ENCODE measurements at places on chromosomes 3 and 15.

GRCh38 chr3:182514236-182514964 is 278.9 kb upstream of the ATP11B start:
- DNase-seq: no peak

DNA sequence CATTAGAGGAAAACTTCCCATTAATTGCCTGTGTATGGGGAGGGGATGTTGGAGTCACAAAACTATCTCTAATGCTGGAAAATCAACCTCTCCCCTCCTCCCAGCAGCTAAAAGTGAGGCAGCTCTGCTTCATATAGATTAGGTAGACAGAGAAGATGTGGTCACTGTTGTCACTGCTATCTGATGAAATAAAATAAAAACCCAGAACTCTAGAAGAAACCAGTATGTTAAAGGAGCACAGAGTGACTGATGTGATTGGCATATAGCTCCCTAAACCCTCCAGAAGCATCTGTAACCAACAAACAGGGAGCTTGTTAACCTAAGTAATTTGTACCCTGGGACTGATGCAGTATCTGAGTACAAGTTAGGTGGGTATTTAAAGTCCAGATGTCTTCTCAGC is 211.9 kb upstream of the TRIM42 start:
- DNase-seq: no peak

DNA sequence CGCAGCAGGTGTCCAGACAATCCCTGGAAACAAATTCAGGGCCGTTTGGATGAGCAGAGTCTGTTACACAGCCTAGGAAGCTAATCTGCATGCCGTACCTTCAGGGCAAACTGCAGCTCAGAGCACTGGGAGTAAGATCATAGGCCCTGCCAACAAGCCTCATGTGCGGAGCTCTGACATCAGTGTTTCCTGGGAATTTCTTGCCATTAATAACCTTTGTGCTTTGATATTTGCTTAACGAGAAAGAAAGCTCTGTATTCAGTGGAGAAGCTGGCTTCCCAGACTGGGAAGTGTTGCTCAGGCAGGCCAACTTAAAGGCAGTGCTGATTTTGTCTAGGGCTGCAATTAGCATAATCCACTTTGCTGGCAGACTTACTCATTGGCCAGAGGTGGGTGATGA is 116.1 kb upstream of the KLHL25 start:
- DNase-seq: no peak

DNA sequence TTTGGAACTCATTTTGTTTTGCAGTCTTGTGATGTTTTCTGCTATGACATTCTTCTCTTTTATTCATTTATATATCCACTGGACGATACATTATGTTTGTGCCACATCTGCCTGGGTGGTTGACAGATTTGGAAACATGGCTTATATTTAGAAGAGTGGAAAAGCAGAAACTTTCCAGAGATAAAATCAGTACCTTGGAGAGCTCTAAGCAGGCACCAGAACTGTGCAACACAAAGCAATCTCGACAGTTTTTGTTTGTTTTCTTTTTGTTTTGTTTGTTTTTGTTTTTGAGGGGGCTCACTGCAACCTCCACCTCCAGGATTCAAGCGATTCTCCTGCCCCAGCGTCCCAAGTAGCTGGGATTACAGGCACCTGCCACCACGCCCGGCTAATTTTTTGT is 45.5 kb downstream of the SYN2 start:
- no peak for DNase-seq

DNA sequence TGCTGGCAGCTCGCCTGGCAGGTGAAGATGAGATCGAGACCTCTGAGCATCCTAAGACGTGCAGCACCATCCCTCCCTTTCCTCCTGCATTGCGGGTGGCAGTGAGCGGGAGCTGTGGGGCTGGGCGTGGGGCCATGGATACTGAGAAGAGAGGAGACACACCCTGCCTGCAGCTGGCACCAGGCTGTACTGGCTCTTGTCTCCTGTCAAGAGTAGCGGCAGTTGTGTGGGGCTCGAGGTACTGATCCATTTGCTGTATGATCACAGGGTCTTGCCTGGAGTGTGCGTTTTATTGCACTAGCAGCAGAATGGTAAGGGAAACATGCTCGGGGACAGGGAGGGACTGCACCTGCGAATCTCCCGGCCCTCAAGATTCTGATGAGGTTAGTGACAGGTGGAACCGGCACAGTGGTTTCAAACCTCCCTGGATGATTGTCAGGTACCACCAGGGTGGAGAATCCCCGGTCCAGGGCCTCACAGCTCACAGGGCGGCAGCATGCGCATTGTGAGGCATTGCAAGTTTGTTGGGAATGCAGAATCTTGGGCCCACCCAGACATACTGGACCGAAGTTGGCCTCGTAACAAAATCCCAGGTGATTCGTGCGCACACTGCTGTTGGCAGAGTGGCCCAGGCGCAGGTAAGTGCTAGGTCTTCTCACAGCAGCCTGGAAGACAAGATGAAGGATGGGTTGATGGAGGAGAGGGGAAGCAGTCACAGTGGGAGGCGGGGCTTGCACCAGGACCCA is 14.1 kb downstream of the SYNM start:
- DNase-seq: no peak

DNA sequence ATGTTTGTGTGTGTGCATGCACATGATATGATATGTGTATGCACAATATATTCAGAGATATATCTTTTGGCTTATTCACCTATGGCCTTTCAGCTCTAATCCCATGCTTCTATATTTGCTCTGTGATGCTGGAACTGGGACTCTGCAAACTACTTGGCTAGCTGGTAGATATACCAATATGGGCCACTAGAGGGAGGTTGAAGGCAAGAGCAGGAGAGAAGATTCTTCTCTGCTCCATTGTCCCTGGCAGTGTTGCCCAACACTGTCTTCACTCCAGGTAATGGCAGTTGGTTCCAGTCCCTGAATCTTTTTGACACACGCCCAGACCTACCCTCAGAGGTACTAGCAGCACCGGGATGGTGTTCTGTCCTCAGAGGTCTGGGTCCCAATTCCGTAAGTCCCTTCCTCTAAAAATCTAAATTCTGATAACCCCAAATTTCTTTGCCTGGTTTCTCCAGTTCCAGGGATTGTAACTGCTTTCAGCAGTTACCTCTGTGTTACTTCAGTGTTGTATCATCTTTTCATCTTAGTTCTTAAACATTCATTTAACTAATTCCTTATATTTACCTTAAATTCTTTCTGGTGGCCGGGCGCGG is 44.7 kb downstream of the GTPBP8 start:
- DNase-seq: peak; percentile 56

- DNase-seq: no peak
These were observed 6.6 kb downstream of the SOX2 start for GRCh38 chr3:181718369-181718768.

GRCh38 chr3:44476181-44476611 is 1.3 kb downstream of the ZNF445 start:
- no peak for DNase-seq

- no peak for DNase-seq
These were observed 55.8 kb downstream of the SUMF1 start for GRCh38 chr3:4411236-4411635.

DNA sequence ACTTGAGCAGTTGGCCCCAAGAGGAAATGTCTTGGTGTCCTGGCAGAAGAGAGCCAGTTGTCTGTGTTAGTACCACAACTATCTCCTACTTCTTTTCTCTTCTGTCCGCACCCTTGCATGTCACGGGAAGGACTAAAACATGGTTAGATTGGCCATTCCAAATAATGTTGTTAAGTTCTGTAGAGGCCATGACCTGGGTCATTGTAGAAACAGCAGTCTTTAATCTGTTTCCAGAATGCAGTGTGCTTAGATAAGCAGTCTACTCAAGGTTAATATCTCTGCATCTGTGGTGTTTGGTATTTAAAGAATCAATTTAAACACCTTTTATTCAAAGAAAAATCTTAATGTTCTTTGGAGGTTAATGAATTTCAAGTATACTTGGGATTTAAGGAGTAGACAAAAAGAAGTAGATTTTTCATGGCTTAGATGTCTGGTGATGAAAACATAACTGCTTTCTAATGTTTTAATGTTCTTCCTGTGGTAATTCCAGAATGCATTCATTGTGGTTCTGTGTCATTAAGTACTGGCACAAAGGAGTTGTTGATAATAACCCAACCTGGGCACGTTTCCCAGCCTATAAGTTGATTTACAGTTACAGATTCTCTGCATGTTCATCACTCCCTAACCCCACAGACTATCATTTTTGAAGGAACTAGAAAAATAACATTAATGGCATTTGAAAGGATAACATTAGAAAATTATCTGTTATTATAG is 58.9 kb downstream of the TMEM108 start:
- DNase-seq: no peak

DNA sequence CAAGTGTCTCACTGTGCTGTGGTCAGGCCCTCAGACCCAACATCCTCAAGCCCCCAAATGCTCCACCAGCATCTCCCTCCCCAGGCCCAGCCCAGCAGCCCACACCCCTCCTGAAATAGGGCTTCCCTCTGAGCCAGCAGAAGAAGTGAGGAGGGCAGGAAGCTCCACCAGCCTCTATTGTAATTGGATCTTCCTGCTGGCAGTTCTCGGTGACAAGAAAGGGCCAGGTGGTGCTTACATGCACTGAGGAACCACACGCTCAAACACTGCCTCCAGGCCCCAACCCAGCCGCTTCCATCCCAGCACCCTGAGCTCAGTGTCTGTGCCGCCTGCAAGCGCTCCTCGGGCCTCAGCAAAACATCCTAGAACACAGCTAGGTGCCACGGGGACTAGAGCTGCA is 96.7 kb downstream of the ATP10A start:
- DNase-seq: no peak

DNA sequence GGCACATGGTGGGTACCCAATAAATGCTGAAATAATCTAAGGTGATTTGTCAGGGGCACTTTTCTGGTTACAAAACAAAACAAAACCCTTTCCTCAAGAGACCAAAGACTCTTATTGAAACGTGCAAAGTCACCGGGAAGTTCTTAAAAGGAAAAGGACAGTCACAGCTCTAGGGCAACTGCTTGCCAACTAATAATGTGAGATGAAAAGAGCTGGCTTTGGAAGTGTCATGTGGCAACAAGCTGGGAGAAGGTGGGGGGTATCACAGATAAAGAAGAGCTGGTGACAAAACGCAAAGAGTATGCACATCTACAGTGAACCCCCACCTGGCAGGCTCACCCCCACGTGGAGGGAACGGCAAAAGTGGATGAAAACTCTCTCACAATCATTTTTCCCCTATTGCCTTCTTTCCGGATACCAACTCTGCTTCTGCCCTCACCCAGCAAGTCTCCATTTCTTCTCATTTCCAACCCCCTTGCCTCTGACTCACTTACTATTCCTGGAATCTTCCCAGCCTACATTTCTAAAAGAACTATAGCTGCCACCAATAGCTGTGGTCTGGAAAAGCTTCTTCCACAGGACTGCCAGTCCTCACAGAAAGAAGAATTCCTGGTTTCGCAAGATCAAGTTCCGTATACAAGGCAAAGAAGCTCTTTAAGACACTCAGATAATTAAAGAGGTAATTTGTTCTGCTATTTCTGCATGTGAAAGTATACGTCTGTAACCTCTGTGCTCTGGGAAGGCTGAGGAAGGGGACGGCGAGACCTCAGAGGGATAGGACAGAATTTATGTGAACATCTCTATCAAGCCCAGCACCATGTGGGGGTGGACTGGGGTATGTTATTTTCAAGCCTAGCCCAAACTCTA is 21.8 kb upstream of the ANPEP start:
- no peak for DNase-seq

DNA sequence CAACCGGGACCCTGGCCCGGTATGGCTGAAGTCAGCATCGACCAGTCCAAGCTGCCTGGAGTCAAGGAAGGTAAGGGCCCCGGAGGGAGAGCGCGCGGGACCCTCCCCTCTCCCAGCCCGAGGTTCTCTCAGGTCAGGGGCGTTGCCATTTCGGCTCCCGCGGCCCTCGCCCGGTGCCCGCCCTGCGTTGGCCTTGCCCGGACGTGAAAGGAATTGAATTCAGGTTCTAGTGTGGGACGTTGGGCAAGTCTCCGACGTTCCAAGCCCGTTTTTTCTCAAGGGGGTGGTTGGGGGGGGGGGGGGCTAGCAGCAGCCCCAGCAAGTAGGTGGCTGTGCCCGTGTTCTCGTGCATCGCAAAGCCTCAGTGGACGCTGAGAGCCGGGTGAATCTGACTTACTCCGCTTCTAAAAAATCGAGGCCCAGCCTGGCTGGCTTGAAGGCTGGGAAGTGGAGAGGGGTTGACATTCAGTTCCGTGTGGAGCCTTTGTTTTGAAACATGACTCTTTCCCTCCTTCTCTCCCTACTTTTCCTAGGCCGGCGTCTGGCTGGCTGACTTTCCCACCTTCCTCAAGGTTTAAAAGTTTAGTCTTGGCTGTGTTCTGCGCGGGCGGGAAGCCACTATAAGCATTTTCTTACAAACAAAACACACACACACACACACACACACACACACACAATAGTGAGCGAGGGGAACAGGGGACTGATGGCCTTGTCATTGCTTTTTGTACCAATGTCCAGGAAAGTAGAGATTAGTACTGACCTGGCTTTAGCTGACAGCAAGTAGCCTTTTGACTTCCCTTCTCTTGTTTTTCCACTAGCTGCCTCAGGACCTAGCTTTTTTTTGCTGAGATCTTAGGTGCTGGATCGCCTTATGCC is at the start of gene UTS2B:
TSS of gene UTS2B (minus strand) at position 873 of the 876 bp plus-strand sequence. CDS start 48,337 bp downstream, outside the sequence.
- DNase-seq: no peak

DNA sequence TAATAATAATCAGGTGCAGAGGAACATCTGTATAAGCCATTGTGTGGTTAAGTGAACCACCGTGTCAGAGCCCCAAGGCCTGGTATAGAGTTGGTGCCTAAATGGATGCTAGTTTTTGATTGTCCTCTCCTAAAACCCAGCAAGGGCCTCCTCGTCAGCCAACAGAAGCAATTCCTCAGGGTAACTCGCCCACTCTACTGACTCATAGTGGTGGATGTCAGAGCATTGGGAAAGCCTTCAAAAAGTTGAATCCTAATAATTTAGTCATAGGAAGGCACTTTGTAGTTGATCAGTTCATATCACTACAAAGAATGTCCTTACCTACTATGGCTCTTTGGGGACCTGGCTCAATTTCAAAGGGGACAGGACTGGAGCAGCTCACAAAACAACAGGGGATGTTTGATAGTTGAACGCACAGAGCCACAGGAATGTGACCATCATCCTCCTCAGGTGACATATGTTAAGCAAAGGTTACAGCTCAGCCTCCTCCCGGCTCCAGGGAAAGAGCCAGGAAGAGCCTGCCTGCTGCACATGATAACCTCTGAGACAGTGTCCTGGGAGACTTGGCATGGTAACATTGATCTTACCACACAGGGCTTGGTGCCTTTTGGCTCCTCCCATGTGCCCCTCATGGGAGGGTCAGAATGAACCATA is 338.7 kb downstream of the CLSTN2 start:
- DNase-seq: no peak

All from stimulated activated CD4-positive, alpha-beta T cell treated with anti-CD3 and anti-CD28 coated beads, Interleukin-12 subunit alpha, Interleukin-12 subunit beta, amount 100 ng/mL, for 48 hours (primary cell).